ENCODE measurements at places on chromosomes 2 and 18.

GRCh38 chr2:183148955-183149354 is 24.7 kb downstream of the NUP35 start:
- peak; percentile 5 for DNase-seq

GRCh38 chr2:118249531-118249930 is 161.3 kb downstream of the INSIG2 start:
- peak; percentile 85 for DNase-seq

- peak; percentile 34 for DNase-seq
Observed at GRCh38 chr2:100242476-100242875, 79.8 kb downstream of the LONRF2 start.

DNA sequence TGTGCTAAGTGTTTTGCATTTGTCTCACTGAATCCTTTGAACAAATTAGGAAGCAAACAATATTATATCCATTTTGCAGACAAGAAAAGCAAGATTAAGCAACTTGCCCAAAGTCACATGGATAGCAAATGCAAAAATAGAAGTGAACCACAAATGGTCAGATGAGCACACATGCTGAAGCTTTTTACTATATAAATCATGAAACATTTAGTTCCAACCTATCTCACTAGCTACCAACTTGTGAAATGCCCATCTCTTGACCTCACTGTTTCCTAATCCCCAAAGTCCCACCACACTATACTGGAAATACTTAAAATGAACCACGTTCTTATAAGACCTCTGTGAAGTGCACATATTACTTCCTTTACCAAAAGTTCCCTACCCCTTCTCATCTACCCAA is 380.5 kb downstream of the ERBB4 start:
- DNase-seq = no peak

DNA sequence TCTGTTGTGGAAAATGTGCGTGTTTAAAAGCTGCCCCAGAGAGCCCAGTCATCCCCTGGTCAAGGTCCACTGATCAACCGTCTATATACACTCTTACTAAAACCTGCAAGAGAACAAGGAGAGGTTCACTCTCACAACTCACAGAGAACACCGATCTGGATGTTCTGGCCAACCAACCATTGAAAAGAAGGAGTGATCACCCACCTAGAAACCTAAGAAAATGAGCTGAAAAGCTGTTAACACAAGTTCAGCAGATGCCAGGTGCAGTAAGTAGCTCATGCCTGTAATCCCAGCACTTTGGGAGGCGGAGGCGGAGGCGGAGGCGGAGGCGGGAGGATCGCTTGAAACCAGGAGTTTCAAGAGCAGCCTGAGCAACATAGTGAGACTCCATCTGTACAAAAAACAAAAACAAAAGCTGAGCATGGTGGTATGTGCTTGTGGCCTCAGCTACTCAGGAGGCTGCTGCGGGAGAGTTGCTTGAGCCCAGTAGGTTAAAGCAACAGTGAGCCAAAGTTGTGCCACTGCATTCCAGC is 14.5 kb downstream of the ATG16L1 start:
- no peak for DNase-seq

GRCh38 chr2:180781276-180781675 is 199.1 kb upstream of the UBE2E3 start:
- DNase-seq = peak; percentile 26

- DNase-seq = no peak
Observed at GRCh38 chr2:136129601-136130000, 11.7 kb upstream of the CXCR4 start.
